ENCODE measurements at places on chromosomes 4 and X.

- peak; percentile 18 for DNase-seq
These were observed 108.4 kb upstream of the ATXN3L start for GRCh38 chrX:13428053-13428786.

- no peak for DNase-seq
These were observed 53.9 kb upstream of the PDLIM3 start for GRCh38 chr4:185589067-185589836.

DNA sequence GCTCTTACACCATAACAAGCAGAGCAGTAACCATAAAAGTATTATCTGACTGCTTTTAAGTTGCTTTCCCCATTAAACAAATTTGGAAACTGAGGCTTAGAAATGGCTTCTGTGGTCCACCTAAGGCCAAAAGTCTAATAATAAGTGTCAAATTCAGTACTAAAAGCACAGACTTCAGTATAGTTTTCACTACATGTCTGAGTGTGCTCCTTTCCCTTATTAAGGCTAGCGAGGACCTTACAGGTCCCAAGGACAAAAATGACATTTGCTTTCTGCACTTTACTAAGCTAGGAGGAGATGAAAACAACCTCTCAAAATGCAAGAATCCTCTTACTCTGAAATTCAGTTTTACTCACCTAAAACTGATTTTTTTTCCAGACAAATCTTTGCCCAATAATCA, 127.2 kb downstream of the ENOX2 start:
- DNase-seq = no peak

DNA sequence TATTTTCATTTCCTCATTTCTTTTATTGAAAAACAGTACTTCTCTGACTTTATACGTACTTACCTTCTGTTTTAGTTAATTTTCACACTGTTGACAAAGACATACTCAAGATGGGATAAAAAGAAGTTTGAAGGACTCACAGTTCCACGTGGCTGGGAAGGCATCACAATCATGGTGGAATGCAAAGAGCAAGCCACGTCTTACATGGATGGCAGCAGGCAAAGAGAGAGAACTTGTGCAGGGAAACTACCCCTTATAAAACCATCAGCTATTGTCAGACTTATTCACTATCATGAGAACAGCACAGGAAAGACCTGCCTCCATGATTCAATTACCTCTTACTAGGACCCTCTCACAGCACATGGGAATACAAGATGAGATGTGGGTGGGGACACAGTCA, 20.7 kb upstream of the UGT2B15 start:
- no peak for DNase-seq

DNA sequence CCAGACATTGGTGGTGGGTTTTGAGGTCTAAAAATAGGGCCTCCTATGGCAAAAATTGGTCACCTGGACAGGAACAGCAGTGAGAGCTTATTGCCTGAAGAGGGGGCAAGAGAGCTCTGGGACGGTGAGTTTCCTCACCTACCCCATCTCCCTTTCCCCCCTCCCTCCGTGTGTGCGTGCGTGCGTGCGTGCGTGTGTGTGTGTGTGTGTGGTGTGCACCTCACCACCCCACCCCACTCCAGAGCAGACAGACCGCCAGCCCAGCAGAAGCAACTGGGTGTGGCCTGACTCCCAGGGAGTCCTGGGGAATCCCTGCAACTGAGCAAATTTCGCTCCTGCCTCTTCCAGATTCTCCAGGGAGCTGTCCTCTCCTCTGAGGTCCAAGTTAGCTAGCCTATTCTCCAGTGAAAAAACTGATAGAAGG, 44.7 kb downstream of the PRPS1 start:
- peak; percentile 56 for DNase-seq

DNA sequence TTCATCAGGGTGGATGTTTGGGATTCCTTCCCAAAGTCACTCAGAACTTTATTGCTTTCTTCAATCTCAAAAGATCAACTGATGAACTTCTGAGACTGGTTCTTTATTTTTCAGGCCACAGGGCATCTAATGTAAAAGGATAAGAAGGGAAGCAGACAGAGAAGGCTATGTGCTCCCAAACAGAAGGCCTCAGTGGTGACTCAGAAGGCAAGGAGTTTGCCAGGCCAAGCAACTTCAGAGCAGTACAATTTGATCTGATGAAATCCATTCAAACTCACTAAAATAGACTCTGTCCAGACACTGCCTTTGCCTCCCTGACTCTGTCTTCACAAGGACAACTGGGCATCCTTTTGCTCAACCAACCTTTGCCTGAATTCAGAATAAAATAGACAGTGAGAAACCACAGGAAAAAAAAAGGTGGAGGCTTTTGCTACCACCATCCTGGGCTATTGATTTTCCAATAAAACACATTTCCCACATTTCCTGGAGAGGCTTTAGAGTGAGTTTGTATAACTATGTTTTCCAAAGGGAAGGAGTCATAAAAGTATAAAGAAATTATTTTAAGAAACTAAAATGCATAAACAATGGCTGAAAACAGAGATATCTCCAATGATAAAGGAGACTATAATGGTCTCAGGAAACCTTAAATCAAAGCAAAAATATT, 55.2 kb downstream of the ARHGEF6 start:
- no peak for DNase-seq

- no peak for DNase-seq
These were observed 163.3 kb upstream of the RASGEF1B start for GRCh38 chr4:81634766-81635549.

GRCh38 chr4:123133397-123134050, 211.1 kb upstream of the NUDT6 start:
- DNase-seq = no peak

- peak; percentile 31 for DNase-seq
These were observed 61.1 kb upstream of the DCTD start for GRCh38 chr4:182978152-182978827.

DNA sequence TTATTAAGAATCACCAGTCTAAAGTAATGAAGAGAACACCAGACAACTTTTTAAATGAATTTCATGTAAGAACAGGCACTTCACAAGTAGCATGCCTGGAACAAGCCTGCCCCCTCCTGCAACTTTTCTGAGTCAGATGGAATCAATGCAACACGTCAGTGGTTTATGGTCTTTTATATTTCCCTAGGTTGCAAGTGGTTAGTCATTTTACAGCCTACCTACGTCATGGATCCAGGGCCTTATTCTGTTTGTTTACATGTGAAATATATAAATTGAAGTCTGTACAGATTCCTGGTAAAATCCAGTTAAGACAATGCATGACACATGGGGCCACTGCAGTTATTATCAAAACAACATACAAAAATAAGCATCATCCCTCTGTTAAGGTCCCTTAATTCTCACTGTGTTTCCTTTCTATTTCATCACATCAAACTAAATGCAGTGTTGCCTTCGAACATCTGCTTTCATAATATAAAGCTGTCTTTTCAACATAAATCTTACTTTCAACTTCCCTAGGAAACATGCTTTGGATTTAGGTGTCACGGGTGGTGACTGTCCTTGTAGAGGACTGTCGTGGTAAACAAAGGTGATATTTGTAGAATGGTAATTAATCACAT, 309.3 kb downstream of the FRMPD4 start:
- DNase-seq = no peak

DNA sequence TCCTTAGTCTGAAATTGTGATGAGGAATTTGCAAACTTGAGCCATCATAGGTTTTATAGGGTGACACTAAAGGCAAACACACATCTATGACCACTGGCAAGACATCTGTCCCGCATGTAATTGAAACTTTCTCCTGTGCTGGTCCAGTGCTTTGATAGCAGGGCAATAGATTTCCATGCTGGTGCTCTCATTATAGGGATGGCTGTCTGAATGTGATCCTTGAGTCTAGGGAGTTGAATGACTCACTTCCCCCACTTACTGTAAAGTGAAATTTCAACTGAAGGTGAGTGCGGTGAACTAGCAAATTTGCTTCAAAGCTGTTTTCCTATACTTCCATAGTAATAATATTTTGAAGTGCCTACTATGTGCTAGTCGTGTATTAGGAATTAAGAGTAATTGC, 1630.0 kb downstream of the STIM2 start:
- DNase-seq = no peak

DNA sequence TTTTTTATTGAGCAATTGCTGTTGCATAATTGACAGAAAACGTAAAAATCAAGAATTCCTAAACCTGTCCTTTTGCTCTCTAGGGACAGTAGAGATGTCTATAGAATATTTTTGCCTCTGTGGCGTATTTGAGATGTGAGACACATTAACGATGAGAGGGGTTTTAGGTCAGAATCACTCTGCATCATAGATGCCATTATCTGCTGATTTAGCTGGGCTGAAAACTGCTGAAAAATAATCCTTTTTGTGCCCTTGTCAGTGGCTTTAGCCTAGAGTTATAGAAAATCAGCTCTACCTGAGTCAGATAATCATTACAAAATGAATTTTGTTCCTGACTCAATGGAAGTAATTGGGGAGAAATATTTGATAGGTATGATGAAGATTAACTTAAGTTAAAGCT, 767.8 kb upstream of the TENM3 start:
- no peak for DNase-seq

DNA sequence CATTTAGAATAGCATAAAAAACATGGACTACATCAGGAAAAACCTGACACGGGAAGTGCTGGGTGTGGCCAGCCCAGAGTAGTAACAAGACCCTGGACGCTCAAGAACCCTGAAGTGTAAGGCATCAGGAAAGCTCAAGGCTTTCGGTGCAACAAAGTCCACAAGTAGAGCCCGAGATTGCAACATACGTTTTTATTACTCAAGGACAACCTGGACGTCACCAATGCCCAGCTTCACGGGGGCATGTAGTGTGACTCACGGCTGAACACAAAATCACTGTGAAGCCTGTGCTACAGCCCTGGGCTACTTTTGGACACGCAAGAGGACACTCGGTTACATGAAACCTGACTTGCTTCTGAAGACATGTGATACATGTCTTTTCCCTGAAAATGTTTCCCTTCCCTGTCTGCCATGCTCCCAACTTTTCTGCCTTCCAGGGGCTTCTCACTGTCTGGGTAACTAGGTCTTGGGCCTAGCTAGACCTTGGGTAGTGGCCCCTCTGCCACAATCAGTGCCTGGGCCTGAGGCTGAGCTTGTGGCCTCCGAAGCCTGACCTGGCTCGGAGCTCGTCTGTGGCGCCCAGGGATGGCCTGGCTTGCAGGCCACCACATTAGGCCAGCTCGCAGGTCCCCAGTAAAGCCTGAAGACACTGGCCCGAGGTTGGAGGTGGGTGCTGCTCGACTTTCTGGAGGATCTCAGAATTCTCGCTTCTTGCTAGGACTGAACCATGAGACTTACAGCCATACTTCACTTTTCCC, 9.2 kb downstream of the IRAK1 start:
- DNase-seq = no peak

- DNase-seq = no peak
These were observed 5.4 kb upstream of the DUSP9 start for GRCh38 chrX:153641627-153642026.

DNA sequence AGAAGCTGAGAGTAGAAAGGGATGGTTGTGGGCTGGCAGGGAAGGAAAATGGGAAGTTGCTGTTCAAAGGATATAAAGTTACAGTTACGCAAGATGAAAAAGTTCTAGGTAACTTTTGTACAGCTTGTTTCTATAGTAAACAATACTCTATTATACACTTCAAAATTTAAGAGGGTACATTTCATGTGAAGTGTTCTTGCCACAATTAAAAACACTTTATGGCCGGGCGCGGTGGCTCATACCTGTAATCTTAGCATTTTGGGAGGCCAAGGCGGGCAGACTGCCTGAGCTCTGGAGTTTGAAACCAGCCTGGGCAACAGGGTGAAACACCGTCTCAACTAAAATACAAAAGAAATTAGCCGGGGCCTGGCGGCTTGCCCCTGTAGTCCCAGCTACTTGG, 623.6 kb downstream of the STIM2 start:
- DNase-seq = no peak

DNA sequence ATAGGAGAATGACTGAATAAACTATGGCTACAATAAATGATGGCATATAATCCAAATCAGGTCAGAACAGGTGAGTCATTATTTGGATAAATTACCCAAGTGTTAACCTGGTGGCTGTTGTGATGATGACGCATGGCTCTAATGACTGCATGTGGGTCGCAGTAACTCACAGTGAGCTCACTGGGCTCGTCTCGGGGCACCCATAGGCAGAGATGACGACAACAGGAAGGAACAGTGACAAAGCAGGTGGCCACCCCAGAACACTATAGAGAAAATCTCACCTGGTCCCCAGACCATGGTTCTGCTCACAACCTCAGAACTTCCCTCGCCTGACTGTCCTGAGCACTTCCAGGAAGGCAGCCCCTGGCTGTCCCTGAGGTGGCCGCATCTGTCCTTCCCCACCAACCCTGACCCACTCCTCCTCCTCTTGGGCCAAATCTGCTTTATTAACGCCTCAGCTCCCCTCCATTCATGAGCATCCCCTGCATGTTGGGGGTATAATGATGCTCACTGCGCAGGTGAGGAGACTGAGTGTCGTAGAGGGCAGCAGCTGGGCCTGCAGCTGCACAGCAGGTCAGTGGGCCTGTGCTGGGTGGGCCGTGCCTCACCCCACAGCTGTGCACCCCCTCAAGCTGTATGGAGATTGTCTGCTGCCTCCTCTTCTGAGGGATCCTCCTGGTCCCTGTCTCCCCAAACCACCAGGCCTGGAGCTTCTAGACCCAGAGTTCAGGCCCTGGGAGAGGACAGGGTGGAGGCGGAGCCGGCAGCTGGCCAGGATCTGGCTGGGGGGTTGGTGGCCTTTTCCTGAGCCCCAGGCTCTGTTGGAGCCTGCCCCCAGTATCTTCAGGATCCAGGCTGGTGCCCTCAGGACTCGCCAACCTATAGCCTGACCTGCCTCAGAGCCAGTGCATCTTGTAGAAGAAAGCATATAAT, 30.9 kb upstream of the FAM156A start:
- DNase-seq = no peak

DNA sequence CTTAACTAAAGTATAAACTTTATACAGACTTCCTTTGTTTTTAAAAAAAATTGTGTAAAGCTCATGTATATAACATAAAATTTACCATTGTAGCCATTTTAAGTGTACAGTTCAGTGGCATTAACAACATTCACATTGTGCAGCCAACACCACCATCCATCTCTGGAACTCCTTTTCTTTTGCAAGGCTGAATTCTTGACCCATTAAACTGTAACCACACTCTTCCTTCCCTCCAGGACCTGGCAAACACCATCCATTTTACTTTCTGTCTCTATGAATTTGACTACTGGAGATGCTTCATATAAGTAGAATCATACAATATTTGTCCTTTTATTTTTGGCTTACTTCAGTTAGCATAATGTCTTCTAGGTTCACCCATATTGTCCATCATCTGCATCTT, 104.7 kb downstream of the RASL11B start:
- DNase-seq = no peak

GRCh38 chr4:160772668-160773067, 1391.1 kb downstream of the FSTL5 start:
- DNase-seq = no peak

GRCh38 chr4:185640811-185641675, 105.7 kb upstream of the PDLIM3 start:
- peak; percentile 69 for DNase-seq

GRCh38 chrX:43735957-43736356, 79.9 kb downstream of the MAOA start:
- DNase-seq = no peak

GRCh38 chrX:136125106-136125505, 22.2 kb upstream of the FHL1 start:
- DNase-seq = no peak
